ENCODE measurements at places on chromosomes 4 and X.

DNA sequence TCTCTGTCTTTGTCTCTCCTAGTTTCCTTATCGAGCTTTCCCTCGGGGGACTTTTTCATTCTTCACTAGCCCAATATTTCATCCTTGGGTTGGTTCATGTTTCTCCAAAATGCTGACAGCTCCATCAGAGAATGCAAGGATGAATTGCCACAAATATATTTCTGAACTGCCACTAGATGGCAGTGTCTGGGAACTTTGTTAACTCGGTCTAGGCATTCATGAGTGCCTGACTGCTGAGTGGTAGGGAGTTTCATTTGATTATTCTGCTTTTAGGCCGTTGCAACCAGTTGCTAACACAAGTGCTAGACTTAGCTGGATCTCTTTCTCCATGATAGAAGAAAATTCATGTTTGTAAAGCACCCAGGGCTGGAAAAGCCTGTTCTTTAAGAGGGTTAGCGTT is 73.5 kb upstream of the RAP2C start:
- DNase-seq = no peak

- no peak for DNase-seq
Measured at GRCh38 chr4:128776794-128777216, 32.7 kb upstream of the JADE1 start.

- DNase-seq = no peak
Measured at GRCh38 chr4:25489253-25489797, 112.3 kb downstream of the ANAPC4 start.

GRCh38 chrX:45472968-45473367 is 272.3 kb upstream of the DIPK2B start:
- DNase-seq = no peak

GRCh38 chr4:83929550-83929949 is 393.6 kb downstream of the GPAT3 start:
- no peak for DNase-seq

GRCh38 chrX:118360429-118361125 is 14.7 kb downstream of the WDR44 start:
- DNase-seq = no peak

- no peak for DNase-seq
Measured at GRCh38 chr4:6417516-6418050, 54.8 kb downstream of the PPP2R2C start.

- no peak for DNase-seq
Measured at GRCh38 chr4:94650134-94650495, 107.6 kb upstream of the BMPR1B start.

GRCh38 chr4:52825460-52826090 is 36.5 kb upstream of the RASL11B start:
- no peak for DNase-seq

Measured in T-helper 9 cell (primary cell).